ENCODE measurements at places on chromosomes 7 and 10.

DNA sequence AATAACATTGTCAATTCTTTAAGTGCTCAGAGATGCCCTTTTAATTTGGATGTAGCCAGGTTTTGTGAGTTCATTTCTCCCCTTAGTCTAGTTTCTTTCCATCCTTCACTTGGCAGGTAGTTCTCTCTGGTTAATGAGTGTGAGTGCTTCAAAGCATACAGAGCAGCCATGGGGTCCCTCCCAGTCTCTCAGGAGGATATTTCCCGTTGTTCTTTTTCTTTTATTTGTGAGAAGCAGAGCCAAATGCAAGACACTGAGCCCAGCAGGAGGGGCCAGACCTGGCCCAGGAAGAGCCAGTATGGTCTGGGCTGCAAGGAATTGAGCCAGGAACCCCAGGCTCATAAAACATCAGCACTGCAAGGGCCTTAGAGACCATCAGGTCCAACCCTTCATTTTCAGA is 52.4 kb downstream of the PLCE1 start:
- DNase-seq: no peak

DNA sequence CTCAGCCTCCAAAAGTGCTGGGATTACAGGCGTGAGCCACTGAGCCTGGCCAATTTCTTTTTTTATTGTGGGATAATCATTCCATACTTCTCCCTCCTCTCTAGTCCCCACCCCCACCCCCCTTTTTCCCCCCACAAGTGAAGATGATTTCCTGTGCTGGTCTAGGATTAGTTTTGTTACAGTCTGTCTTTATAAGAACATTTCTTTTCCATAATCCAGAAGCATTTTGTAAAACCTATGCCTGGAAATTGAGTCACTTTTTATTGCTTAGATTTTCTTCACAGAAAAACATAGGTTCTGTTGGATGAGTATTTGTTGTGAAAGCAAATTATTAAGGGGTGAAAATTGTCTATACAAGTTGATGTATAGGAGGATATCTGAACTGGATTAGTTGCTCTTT is 98.9 kb downstream of the KAT6B start:
- no peak for DNase-seq

DNA sequence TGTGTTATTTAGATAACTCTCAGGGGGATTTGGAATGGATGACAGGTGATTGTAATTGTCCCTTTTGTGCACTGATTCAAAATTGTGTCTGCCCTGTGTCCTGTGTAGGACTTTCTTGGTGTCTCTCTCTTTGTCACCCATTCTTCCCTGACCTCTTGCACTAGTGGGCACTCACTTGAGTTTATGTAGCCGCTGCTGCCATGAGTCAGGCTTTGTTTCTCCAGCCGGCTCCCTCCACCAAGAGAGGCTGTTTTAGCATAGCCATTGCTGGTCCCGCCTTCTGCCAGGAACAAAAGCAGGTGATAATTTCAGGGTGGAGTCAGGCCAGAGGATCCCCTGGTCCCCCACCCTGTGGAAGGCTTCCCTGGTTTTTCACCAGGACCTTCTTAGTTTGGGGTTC is 8.4 kb downstream of the COL17A1 start:
- no peak for DNase-seq

DNA sequence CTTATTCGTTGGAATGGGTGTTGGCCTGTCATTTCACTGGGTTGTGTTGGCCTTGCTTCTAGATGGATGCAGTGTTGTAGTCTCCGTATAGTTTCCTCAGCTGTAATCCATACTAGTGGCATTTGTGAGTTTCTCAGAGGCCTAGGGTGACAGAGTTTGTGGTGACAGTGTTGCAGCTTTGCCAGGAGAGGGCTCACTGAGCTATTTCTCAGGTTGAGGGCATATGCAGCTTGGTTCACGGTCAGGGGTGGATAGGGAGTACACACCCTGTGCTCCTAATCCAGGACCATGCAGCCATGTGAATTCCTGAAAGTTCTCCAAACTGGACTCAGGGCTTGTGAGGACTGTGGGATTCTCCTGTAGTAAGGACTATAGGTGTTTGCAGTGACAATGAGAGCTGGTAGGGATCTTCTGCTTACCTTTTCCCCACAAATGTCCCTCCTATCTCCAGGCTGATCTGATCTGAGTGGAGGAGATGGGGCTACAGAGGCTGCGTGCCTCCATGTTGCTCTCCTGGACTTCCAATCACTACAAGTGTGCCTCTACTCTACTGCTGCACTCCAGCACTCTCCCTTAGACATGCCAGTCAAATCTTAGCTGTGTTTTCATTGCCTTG is 229.0 kb downstream of the STK31 start:
- peak; percentile 28 for DNase-seq

GRCh38 chr7:41336455-41336952 is 366.4 kb downstream of the INHBA start:
- DNase-seq: no peak

GRCh38 chr7:153247926-153248325 is 488.4 kb downstream of the ACTR3B start:
- DNase-seq: no peak

DNA sequence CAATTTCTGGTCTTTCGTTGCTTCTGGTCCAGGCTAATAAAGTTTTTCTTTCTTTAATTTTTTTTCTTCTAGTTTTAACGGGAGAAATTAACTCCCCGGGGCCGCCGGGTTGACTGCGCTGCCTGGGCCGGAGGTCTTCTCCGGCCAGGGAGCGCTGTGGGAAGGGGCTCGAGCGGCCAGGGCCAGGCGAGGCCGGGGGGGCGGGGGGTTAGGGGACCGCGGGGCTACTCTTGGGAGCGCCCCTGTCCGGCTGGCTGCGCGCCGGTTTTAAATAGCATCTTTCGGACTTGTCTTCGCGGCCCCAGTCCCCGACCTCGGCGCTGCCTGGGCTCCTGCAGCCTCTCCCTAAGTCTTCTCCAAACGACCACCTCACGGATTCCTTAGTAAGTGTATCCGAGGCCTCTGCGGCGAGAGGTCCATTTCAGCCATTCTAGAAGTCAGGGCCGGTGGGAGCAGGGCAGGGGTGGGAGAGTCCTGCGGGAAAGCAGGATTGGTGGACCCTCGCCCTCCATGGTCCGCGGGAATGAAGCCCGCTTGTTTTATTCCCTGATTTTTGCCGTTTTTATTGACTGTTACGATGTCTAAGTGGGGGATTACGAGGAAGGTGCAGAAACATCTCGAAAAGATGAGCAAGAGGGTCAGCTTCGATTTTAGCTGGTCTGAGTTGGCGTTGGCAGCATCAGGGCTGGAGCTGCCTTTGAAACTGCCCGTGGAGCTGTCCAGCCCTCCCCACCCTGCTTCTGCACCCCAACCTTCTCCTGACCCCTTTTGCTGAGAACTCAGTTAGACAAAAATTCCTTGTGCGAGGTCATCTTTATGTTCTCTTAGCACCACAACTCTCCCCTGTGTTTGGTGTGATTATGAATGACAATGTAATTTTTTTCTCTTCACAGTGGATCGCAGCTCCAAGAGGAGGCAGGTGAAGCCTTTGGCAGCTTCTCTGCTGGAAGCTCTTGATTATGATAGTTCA is 555 bp downstream of the PHF14 start:
- peak; percentile 30 for DNase-seq

GRCh38 chr10:47140761-47141348 is 159.1 kb upstream of the GDF10 start:
- DNase-seq: no peak

DNA sequence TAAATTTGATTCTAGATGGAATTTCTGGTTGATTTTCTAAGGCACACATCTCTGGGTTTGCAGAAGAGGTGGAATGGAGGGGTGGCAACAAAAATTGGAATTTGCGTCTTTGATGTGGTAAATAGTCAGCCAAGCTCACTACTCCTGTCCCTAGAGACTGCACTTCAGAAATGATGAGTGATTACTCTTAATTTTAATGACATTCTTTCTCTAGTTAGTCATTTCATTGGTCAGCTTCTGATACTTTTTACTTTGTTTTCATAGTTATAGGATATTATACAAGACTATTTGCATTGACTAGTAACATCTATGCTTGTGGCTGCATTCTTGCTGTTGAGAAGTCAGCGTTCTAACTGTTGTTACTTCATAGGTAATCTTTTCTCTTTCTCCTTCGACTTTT is 658.3 kb downstream of the SUGCT start:
- DNase-seq: no peak

DNA sequence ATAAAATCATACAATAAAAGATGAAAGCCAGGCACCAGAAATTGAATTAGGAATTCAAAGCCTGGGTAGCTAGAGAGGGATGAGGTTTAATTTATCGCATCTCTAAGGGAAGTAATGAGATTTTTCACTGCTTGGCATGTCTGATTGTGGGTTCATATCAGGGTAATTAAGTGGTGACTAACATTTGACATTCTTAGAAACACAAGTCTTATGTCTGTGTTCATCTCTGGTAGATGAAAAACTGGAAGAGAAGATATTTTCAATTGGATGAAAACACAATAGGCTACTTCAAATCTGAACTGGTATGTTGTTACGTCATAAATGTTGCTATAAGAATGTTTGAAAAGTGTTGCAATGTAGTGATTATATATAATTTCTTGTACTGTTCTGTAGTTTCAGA is 36.8 kb upstream of the ARMS2 start:
- DNase-seq: no peak

GRCh38 chr7:152403726-152404125 is 32.1 kb downstream of the KMT2C start:
- no peak for DNase-seq

GRCh38 chr10:120456626-120457430 is at the start of gene PLPP4:
TSS of gene PLPP4 (plus strand) at chr10:120457227. CDS start at chr10:120457306, 79 bp downstream.
- no peak for DNase-seq

DNA sequence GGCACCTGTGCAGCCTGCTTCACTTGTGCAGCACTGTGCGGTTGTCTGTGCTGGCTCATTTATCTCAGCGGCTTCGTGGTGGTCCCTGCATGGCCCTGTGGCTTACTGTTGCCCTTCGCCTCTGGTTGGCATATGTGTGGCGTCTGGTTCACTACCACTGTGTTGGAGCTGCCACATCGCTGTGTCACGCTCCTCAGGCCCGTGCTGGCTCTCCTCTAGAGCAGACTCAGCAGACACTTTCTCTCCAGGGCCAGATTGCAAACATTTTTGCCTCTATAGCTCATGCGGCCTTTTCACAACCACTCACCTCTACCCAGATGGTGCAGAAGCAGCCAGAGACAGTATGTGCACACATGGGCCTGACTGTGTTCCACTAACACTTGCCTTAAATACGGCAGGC is 37.9 kb downstream of the PPP2R2D start:
- DNase-seq: no peak

- DNase-seq: no peak
Observed at GRCh38 chr10:16518822-16519221, 2.9 kb downstream of the C1QL3 start.

DNA sequence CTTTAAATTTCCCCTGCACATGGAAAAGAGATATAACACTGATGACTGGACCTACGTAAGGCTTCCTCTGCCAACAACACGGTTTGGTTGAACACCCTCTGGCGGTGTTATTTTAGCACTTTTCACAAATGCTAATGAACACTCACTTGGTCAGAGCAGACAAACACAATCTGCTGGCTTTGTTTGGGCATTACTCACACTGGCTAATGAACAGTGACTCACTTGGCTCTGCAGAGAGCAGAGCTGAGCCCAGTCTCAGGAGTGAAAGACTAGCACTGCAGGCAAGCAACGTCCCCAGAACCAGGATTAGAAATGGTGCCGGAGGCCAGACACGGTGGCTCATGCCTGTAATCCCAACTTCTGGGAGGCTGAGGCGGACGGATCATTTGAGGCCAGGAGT is 430.8 kb downstream of the PLXNA4 start:
- no peak for DNase-seq

- no peak for DNase-seq
Observed at GRCh38 chr10:50439187-50439586, 184.6 kb downstream of the SGMS1 start.

GRCh38 chr7:157977306-157977705 is 610.3 kb downstream of the PTPRN2 start:
- DNase-seq: no peak

DNA sequence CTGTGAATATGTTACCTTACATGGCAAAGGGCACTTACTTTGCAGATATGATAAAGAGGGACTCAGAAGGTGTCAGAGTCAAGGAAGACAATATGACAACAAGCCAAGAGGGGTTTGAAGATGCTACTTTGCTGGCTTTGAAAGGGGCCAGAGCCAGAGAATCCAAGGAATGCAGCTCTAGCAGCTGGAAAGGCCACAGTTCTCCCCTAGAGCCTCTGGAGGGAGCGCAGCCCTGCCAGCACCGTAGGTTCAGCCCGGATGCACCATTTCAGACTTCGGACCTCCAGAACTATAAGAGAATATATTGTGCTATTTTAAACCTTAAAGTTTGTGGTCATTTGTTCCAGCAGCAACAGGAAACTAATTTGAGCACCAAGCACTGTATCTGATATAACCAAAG is 32.9 kb upstream of the WDR11 start:
- no peak for DNase-seq

DNA sequence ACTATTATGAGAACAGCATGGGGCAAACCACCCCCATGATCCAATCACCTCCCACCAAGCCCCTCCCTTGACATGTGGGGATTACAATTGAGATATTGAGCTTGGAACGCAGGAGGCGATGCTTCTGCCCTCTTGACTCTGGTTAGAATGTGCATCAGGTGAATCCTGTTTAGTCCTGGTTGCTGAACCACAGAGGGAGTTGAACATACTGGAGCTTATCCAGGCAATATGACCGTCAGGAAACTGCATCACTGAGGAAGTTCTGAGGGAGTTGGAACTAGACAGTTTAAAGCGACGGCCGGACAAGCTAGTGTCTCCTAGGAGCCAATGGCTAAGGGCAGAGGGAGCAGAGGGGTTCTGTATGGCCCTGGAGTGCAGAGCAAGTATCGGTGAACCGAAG is 31.8 kb upstream of the GARS1 start:
- no peak for DNase-seq

DNA sequence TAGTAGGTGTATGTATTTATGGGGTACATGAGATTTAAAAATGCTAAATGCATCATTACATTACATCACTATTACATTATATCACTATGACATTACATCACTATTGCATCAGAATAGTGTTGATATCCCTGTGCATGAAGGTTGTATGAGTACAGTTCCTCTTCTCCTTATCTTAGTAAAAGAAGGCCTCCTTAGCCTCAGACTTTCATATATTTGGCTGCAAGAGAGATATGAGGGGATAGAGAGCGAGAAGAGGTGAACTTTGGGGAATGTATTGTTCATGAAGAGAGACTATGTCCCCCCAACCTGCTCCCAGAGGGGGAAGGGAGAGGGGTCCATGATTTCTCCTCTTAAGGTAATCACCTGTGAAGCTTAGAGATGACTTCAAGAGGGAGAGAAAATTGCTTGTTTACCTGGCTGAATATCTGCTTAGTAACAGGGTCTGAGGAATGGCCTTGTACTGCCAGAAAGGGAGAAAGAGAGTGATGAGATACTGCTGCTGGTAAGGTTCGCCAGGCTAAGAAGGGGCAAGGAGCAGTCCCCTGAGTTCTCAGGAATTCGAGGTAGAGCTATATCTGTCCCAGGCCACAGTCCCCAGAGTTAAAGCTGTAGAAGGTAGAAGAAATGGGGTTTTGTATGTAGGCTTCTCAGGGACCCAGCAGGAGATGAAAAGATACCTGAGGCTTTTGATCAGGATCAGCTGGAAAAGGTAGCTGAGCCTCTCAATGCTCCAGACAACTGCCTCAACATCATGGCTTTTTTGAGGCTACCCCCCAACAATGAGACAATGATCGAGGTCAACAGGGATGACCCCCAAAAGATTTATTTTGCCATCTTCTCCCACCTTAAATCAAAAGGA is 168.4 kb upstream of the WNT16 start:
- DNase-seq: no peak

GRCh38 chr7:123966936-123967335 is 41.9 kb downstream of the SPAM1 start:
- no peak for DNase-seq

All from activated CD4-positive, alpha-beta T cell treated with anti-CD3 and anti-CD28 coated beads for 48 hours (primary cell).